ENCODE measurements at places on chromosomes 5 and 9.

GRCh38 chr5:103896593-103896992 is 334.0 kb upstream of the NUDT12 start:
- DNase-seq: no peak

- DNase-seq: no peak
Observed at GRCh38 chr9:135604437-135605237, 34.7 kb downstream of the GLT6D1 start.

- no peak for DNase-seq
Observed at GRCh38 chr5:178104492-178104891, 8.8 kb upstream of the N4BP3 start.

GRCh38 chr5:89756955-89757354 is 652.6 kb downstream of the CETN3 start:
- DNase-seq: no peak

- DNase-seq: no peak
Observed at GRCh38 chr9:104143550-104143910, 49.4 kb downstream of the SMC2 start.

DNA sequence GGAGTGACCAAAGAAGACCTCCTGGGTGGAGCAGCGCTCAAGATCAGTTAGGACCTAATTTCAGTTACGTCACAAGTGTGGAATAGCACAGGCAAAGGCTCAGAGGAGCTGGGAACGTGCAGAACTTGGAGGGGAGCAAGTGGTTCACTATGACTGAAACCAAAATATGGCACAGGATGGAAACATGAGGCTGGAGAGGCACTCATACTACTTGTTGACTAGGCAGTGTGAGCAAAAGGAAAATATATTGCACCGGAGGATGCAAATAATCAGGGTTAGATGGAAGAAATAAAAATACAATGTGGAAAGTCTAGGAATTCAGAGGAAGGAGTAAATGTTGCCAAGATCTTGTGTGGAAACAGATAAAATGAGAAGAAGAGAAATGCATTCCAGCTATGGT is 148.3 kb downstream of the DCP2 start:
- DNase-seq: no peak

DNA sequence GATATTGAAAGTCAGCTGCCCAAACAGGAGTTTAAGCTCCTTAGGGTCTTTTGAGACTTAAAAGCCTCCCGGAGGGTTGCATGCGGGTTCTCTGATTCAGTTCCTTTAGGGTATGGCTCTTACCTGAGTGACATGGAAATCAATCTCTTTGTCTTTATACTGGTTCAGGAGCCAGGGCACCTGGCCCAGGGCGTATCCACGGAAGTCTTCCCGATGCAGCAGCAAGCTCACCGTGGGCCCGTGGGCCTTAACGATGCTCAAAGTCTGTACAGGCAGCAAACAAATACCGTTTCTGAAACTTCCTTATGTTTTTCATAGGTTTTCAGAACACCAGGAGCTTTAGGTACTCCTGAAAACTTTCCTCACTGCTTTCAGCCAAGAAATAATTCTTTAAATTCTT is 13.2 kb downstream of the MROH2B start:
- no peak for DNase-seq

- no peak for DNase-seq
Observed at GRCh38 chr5:26143259-26143658, 895.1 kb downstream of the CDH9 start.

DNA sequence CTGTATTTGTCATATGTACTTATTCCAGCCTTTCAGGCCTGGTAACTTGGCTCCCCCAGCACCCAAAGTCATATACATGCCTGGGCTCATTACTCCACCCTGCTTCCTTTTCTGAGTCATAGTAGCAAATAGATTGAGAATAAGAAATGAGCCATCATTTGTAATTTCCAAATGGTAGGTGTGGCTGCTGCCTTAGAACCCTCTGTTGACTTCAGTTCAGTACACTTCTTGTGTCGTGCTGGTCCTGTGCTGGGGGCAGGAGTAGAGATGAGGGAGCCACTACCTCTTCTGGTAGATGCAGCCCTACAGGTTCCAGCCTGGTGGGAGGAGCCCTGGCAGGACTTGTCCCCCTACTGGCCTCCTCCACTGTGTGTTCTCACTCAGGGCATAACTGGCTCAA is 11.1 kb downstream of the GM2A start:
- peak; percentile 83 for DNase-seq

DNA sequence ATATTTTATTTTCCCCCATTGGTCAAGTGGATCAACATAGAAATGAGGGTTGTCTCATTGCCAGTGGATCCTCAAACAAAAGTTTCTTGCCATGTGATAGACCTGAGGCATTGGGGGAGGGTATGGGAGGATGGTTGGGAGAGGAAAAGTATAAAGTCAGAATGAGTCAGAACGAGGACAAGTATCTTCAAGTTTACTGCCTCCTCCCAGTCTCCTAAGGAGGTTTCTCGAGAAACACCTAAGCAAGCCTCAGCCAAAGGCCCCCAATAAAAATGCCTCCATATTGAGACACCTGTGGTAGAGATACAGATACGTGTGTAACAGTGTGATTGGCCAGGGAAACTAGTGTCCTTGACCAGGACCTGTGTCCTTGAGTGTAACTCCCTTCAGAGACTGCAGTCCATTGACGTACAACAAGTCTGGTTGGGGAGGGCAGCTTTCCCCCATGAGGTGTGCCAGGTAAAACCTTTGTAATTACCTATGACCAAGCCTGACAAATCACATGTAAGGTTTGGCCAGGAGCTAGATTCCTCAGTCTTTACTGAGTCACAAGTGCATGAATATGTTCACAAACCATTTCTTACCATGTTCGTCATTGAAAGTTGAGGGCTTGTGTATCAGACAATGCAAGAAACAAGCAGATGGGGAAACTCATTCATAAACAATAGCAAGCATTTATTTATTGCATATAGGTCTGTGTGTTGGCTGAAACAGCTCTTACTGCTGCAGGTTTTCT is 198.6 kb upstream of the SH3GL2 start:
- no peak for DNase-seq

GRCh38 chr5:73663161-73663859 is 37.3 kb downstream of the ARHGEF28 start:
- DNase-seq: no peak

- DNase-seq: peak; percentile 35
Observed at GRCh38 chr9:111916234-111916645, 19.6 kb downstream of the UGCG start.

DNA sequence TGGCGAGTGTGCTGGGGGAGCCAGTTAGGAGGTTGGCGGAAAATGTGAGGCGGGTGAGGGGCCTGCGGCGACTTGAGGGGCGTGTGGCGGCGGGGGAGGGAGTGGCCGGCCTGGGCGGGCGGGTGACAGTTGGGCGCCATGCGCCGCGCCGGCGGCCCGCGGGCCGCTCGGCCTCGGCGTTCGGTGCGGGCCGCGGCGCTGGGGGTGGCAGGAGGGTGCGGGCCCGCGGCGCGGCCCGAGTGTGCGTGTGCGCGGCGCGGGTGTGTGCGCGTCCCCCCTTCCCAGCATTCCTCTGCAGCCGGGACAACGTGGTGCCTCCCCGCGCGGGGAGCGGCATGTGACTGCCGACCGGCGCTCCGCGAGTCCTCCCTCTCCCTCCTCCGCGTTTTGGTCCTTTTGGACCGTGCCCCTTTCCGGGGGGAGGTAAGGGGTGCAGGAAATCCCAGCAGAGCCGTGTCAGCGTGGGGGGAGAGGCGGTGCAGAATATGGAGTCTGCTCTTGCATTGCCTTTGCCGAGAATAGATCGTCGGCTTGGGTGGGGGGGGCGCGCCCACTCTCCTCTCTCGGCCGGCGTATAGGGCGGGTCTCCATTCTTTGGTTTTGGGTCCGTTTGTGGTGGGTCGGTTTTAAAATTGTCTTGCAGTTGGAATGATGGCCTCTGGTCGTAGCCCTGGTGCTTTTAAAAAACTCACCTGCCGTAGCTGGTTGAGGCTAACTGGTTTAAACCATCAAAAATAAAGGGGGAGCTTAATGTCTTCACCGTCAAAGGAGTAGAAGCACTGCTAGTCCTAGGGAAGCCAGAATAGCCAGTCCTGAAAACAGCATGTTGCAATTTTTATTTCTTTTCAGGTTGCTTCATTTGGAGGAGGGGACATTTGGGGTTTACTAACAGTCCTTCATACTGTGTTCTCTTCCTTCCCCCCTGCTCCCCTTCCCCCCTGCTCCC is 2.0 kb downstream of the LARP1 start:
- peak; percentile 47 for DNase-seq

DNA sequence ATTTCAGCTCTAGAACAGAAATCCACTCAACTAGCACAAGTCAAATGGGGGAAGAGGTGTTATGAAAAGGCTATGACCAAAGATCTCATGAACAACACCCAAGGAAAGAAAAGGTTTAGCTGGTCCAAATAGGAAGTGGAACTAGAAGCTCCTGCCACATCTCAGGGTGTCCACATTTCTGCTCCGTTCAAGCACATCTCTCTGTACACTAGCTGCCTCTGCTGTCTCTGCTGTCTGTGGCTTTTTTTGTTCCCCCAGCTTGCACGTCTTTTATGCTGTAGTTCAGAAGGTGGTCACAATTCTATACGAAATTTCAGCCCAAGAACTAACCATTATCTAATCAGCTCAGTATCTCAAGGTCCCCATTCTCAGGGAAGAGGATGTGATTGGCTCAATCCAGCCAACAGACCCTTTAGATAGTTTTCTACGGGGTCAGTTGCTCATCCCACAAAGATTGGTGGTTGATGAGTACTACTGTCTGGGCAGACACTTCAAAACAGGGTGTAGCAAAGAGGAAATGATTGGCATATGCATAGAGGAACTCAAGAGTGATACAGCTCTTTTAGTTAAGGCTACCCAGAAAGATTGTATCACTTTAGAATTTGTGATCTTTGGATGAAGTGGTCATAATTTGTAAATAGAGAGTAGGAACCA is 44.0 kb downstream of the FANCC start:
- DNase-seq: no peak

DNA sequence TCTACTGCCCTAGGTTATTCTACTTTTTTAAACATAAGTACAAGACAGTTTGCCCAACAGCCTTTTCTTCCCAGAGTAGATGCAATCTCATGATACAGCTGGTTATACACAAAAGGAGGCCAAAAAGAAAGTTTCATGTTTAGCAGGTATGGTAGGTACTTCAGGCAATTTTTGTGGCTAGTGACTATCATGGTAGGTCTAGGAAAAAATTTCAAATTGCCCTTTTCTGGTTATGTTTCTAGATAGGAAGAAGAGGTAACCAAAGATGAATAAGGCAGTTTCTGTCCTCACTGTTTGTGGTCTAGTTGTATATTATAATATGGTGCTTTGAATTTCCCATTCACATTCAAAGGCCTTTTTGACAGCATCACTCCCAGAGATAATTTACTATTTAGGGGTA is 19.7 kb downstream of the MEGF9 start:
- no peak for DNase-seq

GRCh38 chr5:151320481-151320880 is 16.9 kb upstream of the SLC36A3 start:
- no peak for DNase-seq

DNA sequence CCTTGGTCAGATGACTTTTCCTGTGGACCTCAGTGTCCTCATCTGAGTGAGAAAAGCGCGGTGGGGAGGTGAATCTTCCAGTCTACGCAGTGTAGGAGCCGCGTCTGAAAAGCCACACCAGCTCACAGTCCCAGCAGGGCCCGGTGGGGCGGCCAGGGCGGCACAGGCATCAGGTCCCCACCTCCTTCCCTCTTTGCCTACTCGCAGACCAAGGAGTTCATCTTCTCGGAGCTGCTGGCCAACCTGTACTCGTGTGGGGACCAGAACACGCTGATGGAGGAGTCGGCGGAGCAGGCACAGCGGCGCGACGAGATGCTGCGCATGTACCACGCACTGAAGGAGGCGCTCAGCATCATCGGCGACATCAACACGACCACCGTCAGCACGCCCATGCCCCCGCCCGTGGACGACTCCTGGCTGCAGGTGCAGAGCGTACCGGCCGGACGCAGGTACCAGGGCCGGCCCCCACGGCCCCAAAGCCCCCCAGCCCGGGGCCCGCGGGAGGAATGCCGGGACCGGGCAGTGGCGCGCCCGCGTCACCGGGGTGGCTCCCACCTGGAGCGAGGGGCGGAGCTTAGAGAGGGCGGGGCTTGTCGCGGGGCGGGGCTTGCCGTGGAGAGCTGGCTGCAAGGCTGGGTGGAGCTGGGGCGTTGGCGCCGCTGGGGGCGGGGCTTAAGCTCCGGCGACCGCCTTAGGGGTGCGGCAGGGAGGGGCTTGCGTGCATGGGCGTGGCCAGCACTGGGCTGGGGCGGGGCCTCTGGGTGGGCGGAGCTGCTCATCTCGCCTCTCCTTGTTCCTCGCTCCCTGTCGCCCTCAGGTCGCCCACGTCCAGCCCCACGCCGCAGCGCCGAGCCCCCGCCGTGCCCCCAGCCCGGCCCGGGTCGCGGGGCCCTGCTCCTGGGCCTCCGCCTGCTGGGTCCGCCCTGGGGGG is 25.6 kb downstream of the GOLGA2 start:
- peak; percentile 74 for DNase-seq

GRCh38 chr9:11233696-11234095 is 620.9 kb upstream of the PTPRD start:
- no peak for DNase-seq

DNA sequence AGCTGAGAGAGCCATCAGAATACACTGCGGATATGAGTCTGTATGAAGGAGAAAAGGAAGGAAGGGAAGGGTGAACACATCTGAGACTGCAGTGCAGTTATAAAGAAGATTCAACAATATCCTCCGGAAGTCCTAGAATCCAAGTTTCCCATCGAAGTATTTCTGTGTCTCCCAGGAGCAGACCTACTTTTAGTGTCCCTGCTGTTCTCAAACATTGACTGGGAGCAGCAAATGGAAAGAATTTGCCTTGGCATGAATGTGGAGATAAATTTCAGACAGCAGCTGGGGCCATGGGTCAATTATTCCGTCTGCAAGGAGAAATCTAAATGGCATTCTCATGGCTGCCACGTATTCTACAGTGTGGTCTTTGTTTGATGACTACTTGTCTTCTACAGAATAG is 478.1 kb upstream of the SMC2 start:
- no peak for DNase-seq
